Sciatic nerve (tissue), 2 donors: ENCODE measurements at places on chromosomes 2 and 18. TPM values are rescaled to one million over a fixed set of nuclear protein-coding genes. Genes with fewer than 3 reads are reported as not detected.

DNA sequence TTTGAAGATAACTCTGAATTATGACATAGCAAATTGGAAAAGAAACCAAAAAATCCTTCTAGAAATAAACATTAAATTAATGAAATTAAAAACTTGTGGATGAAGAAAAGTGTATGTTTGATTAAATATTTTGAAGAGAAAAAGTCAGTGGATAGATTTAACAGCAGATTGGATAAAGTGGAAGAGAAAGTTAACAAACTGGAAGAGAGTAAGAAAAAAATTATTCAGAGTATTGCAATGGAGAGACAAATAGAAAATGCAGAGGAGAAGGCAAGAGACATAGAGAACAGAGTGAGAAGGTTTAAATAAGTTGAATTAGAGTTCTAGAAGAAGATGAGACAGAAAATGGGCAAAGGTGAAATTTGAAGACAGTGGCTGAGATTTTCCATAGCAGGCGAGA is 162.8 kb downstream of the DIS3L2 start:
- no peak for DNase-seq

GRCh38 chr2:18987592-18988073 is 370.8 kb downstream of the OSR1 start:
- DNase-seq: peak; percentile 89

GRCh38 chr2:118913803-118914645 is 28.0 kb upstream of the MARCO start:
- no peak for DNase-seq

- no peak for DNase-seq
Measured at GRCh38 chr2:169768262-169768995, 30.2 kb upstream of the SSB start.

GRCh38 chr2:38230756-38231155 is 146.3 kb downstream of the ATL2 start:
- no peak for DNase-seq

- DNase-seq: no peak
Measured at GRCh38 chr18:75977081-75977480, 518.0 kb downstream of the ZNF516 start.

- no peak for DNase-seq
Measured at GRCh38 chr2:29314816-29315571, 199.8 kb downstream of the CLIP4 start.

GRCh38 chr2:194915485-194915884 is 741.5 kb upstream of the SLC39A10 start:
- no peak for DNase-seq

GRCh38 chr2:119546447-119546767 is 2.2 kb downstream of the CFAP221 start:
- no peak for DNase-seq

DNA sequence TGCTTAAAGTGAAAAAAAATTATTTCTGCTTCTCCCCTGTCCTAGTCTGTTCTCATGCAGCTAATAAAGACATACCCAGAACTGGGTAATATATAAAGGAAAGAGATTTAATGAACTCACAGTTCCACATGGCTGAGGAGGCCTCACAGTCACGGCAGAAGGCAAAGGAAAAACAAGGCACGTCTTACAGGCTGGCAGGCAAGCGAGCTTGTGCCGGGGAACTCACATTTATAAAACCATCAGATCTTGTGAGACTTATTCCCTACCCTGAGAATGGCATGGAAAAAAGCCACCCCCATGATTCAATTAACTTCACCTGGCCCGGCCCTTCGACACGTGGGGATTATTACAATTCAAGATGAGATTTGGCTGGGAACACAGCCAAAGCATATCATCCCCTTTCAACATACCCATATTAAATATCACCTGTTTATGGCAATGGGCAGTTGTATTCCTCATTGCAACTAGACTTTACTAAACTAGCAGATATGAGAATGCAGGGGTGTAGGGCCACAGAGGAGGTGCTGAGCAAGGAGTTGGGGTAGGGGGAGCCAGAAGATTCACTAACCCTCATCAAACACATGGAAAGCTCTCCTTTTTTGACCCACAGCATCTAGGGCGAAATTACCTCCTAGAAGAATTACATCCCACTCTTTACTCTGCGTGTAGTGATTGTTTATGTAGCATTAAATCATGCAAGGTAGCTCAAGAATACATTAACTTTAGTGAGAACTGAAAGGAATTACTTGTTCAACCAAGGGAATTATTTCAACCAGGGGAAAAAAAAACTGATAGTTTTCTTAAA is 183.3 kb upstream of the DOK6 start:
- no peak for DNase-seq

DNA sequence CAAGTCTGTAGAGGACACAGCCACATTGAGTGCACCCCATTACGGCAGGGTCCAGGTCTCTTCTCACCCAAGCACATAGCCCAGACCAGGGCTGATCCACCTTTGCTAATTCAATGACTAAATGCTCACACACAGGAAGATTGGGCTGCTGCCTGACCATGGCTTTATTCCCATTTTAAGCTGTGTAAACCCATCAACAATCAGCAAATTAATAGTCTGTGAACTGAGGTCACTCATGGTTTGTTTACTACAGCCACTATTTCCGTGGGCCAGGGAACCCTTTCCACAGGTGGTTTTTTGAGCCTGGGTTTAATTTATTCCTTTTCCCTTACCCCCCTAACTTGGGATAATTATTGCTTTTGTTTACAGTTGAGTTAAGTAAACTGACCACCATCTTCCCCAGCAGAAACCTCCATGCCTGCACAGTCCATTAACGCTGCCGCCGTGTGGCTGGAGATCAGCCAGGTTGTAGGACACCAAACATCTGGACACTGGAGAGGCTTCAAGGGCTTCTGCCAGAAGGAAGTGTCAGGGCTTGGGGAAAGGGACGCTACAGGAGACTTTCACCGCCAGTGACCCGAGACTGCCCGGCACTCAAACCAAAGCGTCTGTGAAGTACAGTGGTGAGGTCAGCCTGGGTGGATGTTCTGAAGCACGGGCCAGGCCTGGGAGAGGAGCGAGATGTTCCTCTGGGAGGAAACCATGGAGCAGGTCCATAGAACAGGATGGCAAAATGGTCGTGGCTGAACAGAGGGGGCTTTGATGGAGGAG is 282.9 kb downstream of the DYSF start:
- peak; percentile 61 for DNase-seq

DNA sequence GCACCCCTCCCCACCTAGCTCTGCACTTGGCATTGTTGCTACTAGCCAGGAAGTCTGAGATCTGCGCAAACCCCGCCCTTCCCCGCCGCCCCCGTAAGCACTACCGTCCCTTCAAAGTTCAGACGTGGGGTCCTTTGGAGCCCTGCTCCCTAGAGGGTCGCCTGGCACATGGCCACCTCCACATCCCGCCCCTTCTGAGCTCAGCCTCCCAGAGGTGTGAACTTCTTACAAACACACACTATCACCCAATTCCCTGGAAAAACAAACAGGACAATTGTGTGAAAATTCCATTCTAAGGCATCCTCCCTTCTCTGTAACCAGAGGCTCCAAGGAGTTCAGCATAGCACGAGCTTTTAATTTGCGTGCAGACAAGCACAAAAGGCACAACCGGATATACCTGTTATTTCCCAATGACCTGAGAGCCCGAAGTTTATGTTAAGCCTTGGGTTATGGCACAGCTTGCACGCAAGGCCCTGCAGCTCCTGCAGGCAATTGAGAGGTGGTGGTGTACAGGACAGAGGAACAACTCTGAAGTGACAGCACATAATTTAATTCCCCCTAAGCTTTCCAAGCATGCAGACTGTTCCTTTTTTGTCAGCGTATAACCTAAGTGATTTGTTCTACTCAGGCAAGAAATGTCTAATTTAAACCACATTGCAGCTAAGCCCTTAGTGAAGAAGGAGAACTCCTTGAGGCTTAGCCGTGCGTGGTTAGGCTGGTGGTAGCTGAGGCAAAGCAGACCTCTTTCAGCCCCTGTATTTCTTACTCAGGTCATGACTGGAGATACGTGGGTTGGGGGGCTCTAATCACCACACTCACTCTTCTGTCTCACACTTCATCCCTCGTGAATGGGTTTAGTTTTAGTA is 20.3 kb upstream of the CYP1B1 start:
- no peak for DNase-seq

FBXO48 gene
- total RNA-seq: 2.1 TPM

SERPINB10 gene
- total RNA-seq: not detected

FSHR gene
- total RNA-seq: not detected

RUFY4 gene
- total RNA-seq: 0.36 TPM

CNDP1 gene
- total RNA-seq: 0.31 TPM
